T-cell (primary cell): ENCODE measurements at places on chromosomes 6 and 20. TPM values are rescaled to one million over a fixed set of nuclear protein-coding genes. Genes with fewer than 3 reads are reported as not detected.

STMND1 gene
- total RNA-seq: not detected

GRCh38 chr6:43941174-43941573 lies 171.2 kb downstream of the VEGFA start:
- no peak for DNase-seq

DNA sequence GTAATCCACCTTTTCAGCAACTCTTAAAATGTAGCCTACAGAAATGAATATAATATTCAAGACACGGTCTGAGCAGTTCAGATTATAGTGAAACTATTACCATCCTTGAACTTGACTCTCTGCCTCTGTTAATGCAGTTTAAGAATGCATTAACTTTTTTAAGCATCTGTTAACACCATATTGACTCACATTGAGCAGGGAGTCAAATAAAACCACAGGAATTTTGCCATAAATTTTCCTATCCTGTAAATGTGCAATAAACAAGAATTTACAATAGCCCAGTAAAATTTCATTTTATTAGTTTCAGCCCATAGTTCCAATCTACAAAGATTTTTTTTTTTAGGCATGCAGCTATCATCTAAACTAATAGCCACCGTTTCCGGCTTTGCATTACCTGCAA lies 239.2 kb upstream of the DEFB112 start:
- DNase-seq: no peak

MOG gene
- total RNA-seq: not detected

DNA sequence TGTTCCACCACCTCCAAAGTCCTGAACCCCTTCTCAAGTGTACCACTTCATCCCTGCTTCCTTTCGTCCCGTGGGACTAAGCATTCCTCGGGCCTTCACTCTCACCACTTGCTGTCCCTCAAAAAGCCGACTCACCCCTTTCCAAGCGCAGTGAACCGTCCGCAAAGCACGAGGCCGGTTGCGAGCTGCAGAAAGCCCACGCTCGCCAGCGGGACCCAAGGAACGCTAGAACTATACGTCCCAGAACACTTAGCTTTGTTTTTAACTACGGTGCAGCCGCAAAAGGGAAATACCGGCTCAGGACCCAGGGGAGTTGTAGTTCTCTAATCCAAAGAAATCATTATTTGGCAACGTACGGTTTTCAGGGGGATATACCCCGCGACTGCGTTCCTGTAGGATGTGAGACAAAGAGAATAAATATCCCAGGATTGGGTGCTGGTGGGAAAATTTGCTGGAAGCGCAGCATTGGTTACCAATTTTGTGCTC lies 416 bp upstream of the POLR1H start:
- DNase-seq: no peak

- DNase-seq: no peak
Measured at GRCh38 chr6:112504621-112505020, 157.5 kb downstream of the RFPL4B start.

DNA sequence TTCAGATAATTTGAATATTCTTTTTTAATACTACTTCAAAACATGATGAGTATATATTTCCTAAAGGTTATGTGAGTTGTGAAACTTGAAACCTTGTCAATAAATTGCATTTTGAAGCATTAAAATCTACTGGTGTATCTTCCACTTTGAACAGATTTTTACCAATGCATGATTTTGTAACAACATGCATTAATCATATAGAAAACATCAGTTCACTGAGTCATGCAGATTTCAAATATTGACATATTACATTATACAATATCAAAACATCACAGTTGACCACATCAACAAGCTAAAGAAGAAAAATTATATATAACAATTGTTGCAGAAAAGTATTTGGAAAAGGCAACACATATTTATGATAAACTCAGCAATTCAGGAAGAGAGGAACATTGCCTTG lies 158.1 kb downstream of the WDR27 start:
- DNase-seq: no peak

GRCh38 chr6:140174524-140174923 lies 800.1 kb upstream of the CITED2 start:
- no peak for DNase-seq

NKAPL gene
- 0.32 TPM for total RNA-seq

PHF1 gene
- 175 TPM for total RNA-seq

GJA1 gene
- not detected for total RNA-seq

GRCh38 chr20:54179946-54180345 lies 6.2 kb upstream of the CYP24A1 start:
- DNase-seq: no peak

DNA sequence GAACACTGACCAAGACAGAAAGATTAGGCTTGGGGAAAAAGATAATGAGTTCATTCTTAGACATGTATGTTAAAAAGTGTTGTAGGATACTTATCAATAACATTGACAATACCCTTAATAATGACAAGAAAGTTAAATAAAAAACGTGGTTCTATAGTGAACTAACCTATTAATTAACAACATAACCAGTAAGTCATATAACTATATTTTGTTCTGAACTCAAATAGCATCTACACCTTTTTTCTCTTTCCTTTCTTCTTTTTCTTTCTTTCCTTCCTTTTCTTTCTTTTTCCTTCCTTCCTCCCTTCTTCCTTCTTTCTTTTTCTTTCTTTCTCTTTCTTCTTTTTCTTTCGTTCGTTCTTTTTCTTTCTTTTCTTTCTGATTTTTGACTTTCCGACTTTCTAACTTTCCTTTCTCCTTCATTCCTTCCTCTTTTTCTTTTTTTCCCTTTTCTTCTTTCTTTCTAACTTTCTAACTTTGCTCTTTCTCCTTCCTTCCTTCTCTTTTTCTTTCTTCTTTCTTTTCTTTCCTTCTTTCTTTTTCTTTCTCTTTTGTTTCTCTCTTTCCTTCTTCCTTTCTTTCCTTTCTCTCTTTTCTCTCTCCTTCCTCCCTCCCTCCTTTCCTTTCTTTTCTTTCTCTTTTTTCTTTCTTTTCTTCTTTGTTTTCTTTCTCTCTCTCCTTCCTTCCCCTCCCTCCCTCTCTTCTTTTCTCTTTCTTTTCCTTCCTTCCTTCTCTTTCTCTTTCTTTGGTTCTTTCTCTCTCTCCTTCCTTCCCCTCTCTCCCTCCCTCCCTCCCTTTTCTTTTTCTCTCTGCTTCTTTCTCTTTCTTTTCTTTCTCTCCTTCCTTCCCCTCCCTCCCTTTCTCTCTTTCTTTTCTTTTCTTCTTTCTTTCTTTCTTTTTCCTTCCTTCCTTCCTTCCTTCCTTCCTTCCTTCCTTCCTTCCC lies 24.6 kb downstream of the PRSS35 start:
- no peak for DNase-seq

DNA sequence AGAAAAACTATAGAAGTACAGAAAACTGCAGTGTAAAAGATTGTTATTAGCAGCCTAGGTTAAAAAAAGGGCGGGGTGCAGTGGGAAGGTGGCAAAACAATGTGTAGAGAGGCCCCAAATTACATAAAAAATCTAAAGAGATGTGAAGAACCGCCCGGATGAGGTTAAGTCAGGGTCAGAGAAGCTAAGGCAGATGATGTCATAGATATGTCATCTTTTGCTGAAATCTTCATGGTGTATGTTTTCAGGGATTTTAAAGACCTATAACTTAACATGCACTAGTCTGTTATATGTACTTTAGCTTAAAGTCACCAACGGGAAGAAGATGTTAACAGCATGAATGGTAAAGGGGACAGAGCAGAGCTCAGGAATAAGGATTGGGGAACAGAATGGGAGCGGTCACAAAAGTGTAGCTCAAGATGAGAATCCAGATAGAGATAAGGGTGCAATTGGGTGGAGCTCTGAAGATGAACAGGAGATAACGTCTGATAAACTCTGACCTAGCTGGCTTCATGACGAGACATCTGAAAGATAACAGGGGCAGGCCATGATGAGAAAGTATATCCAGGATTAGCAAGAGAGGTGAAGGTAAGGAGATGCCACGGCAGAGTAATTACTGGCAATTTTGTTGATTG lies 83.4 kb downstream of the TFAP2A start:
- no peak for DNase-seq

GRCh38 chr6:116136933-116137340 lies 11.0 kb upstream of the COL10A1 start:
- DNase-seq: no peak

GRCh38 chr6:20805021-20805420 lies 270.8 kb downstream of the CDKAL1 start:
- no peak for DNase-seq

DNA sequence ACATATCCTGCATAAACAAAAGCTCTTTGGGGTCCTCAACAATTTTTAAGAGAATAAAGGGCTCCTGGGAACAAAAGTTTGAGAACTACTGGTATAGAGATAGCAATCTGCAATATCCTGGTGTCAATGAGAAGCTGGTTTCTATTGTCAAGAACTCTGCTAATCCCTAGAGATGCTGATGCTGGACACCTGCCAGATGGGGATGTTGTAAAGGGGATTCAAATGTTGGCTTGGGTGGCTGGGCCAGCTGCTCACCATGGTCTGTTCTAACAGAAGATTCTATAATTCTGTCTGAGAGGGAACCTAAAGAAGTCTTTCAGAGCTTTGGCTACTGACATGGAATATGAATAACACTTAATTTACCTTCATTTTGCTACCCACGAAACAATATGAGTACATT lies 137.8 kb downstream of the BTBD9 start:
- DNase-seq: no peak

ZKSCAN8 gene
- 35.7 TPM for total RNA-seq

SAYSD1 gene
- total RNA-seq: 19.2 TPM

DNPH1 gene
- total RNA-seq: 57.5 TPM

DNA sequence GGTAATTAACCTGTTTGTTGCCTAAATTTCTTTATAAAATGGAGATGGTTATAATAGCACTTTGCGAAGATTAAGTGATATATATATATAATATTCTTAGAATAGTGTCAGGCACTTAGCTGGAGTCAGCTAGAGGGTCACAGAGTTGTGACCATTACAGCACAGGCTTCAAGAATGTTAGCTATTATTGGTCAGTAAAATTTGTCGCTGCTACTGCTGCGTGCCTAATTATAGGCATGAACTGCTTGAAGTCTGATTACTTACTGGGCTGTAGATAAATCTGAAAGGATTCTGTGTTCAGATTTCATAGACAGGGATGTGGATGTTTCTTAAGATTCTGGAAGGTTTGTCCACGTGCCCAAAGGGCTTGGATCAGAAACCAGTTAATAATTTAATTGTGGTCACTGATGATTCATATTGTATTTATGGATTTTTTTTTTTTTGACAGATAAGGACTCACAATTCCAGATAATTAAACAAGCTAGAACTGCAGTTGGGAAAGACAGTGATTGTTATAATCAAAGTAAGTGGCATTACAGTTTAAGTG lies 4.7 kb downstream of the SNRNP48 start:
- no peak for DNase-seq

DAAM2 gene
- not detected for total RNA-seq

SMIM8 gene
- total RNA-seq: 8.6 TPM

SAPCD1 gene
- 3.1 TPM for total RNA-seq

SAMD5 gene
- not detected for total RNA-seq

MCM9 gene
- 34.1 TPM for total RNA-seq

DNA sequence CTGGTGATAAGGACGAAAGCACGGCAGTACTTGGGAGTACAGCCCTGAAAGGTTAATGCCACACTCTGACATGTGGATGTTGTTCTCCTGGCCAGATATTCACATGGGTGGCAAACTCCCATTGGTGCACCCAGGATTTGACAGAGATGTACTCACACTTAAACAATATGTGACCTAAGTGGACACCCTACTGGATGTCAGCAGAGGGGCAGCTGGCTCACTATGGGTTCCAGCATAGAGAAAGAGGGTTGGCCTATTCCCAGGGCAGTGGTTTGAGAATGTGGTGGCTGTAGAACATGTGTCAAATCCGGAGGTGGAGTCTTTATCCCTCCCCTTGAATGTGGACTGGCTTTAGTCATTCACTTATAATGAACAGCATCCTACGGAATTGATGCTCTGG lies 333.2 kb downstream of the DHX35 start:
- DNase-seq: no peak

DNA sequence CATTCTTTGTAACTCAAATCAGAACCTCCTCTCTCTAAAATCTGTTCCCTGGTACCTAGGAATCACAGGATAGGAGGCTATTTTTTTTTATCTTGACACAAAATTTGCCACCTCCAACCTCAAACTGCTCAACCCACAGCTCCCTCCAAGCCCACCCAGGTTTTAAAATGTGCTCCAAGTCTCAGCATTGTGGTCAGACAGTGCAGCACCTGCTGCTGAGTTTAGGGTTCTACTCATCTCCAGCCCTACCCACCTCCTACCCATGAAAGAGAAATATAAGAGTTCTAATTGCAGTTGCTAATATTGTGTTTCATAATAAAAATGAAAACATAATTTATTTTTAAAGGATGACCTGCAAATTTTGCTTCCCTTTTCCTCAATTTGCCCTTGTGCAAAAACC lies 496.5 kb downstream of the MAFB start:
- no peak for DNase-seq

DNA sequence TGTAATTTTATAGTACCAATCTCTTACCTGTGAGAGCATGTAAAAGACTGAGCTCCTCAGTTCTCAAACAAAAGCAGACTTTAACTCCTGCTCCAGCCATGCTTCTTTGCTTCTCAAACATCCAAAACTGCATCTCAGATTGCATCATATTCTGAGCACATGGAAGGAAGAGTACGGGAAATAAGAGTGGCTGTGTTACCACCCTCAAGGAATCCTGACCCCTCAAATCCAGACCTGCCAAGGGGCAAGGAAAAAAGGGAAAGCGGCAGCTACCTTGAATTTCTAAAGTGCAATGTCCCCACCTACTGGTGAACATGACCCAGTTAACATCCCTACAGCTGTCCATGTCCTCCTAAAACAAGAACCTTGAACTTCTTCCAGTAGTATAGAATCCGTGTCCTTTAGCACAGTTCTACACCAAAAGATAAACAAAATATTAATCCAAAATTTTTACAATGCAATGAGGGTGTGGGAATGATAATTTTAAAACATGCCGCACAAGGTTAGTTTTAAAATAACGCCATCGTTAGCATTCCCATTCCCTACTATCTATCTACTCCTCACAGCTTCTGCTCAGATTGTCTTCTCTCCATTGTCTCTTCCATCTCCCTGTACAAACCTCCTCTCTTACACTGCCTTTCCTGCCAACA lies 34.1 kb upstream of the HLA-DQB1 start:
- DNase-seq: no peak

HUS1B gene
- 3.8 TPM for total RNA-seq

CAP2 gene
- not detected for total RNA-seq

MMS22L gene
- total RNA-seq: 10.2 TPM

PRDM1 gene
- 21.9 TPM for total RNA-seq

GRCh38 chr20:47775841-47776240 lies 9.4 kb downstream of the SULF2 start:
- no peak for DNase-seq
